NCI-H226 (cell line): ENCODE measurements at places on chromosomes 5 and 9.

- no peak for DNase-seq
These were observed 34.7 kb downstream of the SLC6A7 start for GRCh38 chr5:150224483-150225027.

GRCh38 chr9:27482709-27483108 is 41.4 kb upstream of the IFNK start:
- DNase-seq: no peak

DNA sequence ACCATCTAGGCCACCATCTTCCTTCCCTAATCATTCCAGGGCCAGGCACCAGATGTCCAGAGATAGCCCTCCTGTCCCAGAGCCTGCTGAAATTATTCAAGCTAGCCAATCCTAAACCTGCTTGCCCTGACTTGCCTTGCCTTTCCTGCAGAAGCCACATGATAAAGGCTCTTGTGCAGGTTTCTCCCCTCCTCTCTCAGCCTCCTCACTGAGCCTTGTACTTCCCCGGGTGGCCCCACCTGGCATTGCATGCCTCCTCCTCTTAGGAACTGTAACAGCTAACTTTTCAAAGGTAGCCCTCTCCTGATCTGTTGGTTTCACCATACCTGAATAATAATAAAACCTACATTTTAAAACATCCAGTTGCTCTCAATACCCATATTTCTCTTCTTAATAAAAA is 42.6 kb downstream of the DIRAS2 start:
- no peak for DNase-seq

GRCh38 chr5:178683783-178684182 is 46.7 kb downstream of the ZNF354A start:
- no peak for DNase-seq

- DNase-seq: no peak
These were observed 3.7 kb downstream of the PLAC8L1 start for GRCh38 chr5:146101646-146102045.

GRCh38 chr9:134391319-134392231 is 65.3 kb downstream of the RXRA start:
- DNase-seq: no peak

GRCh38 chr9:21081451-21081850 is 3.7 kb upstream of the IFNB1 start:
- DNase-seq: no peak

GRCh38 chr9:88826181-88826580 is 165.1 kb upstream of the S1PR3 start:
- no peak for DNase-seq

DNA sequence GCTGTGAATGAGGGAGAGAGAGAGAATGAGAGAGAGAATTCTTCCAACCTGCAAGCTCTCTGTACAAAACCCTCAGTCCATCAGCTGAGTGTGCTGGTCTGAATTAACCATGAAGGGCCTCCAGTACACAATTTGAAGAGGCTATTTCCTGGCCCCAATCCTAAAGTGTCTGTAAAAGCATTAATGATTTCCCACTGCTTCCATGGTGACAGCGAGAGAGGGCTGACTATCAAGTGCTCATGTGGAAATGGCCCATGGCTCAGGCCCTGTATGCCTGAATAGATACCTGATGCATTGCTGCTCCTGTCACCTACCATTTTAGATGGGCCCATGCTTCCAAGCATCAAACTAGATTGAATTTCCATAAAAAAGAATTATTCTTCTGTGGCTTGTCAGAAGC is 592.4 kb downstream of the KIF4B start:
- DNase-seq: no peak

GRCh38 chr9:81462801-81463200 is 226.5 kb downstream of the TLE1 start:
- no peak for DNase-seq

- DNase-seq: no peak
These were observed 21.0 kb downstream of the LARP1 start for GRCh38 chr5:154776167-154776566.

GRCh38 chr5:55073211-55073610 is 29.2 kb upstream of the GZMA start:
- DNase-seq: no peak

DNA sequence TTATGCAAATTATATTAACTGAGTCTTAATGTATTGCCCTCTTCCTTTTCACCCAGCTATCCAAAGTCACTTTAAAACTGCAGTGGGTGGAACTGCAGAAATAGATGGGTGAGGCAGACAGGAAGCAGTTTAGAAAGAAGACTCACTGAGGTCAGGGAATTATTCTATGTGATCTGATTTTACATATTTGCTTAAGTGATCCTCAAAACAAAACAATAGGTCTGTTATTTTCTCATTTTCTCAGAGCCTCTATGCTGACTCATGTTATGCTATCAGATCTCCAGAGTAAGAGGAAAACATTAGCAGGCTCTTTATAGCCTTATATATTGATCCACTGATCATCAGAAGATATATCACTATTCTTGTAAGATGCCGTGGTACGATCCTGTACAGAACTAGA is 63.5 kb downstream of the MRPS27 start:
- DNase-seq: no peak

DNA sequence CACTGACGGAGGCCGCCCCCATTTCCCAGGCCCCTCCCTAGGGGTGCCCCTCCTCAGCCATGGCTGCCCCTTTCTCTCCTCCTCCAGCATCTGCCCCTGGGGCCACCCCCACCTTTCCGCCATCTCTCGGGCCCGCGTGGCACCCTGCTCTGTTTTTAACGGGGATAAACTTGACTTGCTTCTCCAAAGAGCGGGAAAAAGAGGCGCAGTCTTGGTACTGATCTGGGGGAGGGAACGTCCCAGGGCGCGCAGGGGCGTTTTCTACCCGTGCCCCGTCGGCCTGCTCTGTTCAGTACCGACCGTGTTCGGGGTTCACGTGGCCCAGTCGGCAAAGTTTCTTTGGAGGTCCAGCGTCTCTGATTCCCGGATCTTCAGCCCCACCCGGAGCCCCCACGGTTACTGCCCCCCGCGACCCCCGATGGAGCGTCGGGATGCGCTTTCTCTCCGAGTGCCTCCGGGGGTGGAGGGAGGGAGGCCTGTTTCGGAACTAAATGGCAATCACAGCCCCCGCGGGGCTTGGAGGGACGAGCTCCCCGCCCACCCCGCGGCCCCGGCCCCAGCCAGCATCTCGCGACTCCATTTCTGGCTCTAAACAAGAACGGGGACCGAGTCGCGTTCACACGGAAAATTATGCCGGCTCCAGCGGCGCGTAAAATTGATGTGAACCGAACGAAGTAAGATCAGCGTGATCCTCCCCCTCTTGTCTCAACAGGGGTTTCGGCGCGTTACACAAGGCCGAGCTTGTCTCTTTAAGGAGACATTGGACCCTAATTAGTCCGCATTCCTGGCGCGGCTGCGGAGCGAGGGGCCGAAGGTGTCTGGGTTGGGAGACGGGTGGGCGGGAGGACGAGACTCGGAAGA is 1.1 kb upstream of the TLE4 start:
- DNase-seq: no peak

DNA sequence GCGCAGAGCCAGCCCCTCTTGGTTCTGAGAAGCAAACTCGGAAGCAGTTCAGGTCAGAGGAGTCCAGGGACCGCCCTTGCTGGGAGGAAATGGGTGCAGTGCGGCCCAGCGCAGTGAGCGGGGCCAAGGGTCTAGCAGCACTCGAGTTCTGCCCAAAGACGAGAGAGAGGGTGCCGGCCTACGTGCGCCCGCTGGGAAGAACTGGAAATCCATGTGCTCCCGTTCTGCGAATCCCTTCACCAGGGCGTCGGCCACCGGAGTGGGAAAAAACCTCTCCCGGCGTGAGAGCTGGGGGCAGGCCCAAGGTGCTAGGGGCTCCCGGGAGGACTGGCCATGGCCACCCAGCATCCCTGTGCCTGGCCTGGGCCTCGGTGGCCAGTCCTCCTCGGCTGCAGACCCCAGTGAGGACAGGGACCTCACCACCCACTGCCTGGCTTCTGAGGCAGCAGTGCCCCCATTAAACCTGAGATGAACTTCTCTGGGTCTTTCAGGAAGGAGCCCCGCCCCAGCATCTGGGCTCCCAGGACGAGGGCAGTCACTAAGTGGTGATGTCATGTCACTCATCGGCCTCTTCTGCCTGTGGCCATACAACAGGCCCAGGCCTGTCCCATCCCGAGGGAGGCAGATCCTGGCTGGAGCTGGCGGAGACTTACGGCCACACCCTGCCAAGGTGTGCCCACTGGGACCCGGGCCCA is 10.6 kb downstream of the TMEM250 start:
- no peak for DNase-seq

DNA sequence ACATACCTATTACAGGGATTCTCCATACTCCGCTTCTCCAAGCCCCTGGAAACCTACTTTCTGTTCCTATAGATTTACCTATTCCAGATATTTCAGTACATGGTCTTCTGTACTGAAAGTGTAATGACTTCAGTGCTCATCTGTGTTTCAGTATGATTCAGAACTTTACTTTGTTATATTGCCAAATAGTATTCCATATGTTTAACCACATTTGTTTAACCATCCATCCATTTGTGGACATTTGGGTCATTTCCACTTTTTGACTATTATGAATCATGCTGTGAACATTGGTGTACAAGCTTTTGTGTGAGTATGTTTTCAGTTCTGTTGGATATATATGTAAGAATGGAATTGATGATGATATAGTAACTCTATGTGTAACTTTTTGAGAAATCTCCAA is 188.9 kb downstream of the PDZD2 start:
- DNase-seq: no peak

GRCh38 chr9:84045481-84046097 is 65.0 kb downstream of the RMI1 start:
- no peak for DNase-seq

DNA sequence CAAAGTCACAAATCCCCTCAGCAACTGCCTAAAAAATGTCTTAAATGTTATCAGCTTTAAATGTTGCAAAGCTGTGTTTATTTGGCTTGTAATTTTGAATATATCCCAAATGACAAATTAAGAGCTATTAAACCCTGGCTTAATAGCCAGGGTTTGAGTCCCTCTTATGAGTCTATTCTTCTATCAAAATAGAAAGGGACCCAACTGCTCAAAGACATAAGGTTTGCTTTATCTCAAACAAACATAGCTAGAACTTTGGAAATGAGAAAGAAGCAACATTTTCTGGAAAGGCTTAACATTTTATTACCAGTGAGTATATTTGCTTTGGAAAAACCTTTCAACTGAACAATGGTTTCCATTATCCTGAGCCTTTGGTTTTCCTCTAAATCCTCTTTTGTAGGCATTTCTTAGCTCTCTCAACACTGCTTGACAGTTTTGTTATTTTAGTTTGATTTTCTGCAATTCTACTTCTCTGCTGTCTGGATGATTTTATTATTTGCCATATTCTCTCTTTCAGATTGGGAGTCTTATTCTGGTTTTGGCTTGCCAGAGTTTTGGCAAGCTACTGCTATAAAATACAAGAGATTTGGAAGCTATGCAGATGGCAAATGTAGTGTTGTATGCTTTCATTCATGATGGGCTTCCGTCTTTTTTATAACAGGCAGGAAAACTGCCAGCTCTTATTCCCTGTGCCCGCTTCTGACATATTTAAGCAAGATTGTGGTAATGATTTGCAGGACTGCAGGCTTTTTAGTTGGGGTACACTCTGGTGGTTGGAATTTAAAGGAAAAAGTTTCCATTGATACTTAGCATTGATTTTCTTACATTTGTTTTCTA is 734.9 kb downstream of the DTWD2 start:
- no peak for DNase-seq

- DNase-seq: no peak
These were observed 38.0 kb downstream of the WDR41 start for GRCh38 chr5:77454123-77454522.

DNA sequence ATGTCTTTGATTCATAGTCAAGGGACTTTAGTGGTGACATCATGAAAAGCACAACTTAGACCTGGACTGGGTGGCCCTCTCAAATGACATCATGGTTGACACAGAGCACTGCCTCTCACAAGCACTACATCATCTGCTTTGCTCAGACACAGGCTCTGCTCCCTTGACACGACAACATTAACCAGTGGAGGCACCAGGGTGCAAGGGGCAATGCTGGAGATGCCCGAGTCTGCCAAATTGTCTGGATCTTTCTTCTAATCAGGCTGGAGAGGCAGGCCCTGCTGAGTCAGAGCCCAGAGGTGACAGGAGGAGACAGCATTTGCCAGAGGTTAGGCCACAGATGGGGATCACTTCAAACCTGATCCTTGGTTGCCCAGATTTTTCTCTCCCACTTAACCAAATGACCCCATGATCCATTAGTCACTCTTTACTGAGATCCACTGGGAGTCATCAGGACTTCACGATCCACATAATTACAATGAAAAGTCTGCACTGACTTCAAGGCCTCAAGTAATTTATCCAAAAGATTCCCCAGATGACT is 174.4 kb downstream of the SLIT3 start:
- DNase-seq: peak; percentile 65

DNA sequence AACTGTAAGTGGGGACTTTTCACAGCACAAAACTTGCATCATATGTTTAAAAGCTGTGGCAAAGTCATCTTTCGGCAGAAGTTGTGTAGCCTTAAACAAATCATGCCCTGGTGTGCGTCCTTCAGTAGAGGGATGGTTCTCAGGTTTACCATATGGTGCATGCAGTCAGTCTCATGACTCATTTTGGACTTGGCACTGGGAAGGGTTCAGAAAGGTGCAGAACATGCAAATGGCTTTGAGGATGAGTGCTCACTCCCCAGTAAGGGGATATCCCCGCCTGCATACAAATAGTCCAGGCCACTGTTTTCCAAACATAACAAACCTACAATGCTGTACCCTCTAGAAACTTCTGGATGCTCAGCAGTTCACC is 260.3 kb downstream of the NDUFS4 start:
- DNase-seq: no peak

DNA sequence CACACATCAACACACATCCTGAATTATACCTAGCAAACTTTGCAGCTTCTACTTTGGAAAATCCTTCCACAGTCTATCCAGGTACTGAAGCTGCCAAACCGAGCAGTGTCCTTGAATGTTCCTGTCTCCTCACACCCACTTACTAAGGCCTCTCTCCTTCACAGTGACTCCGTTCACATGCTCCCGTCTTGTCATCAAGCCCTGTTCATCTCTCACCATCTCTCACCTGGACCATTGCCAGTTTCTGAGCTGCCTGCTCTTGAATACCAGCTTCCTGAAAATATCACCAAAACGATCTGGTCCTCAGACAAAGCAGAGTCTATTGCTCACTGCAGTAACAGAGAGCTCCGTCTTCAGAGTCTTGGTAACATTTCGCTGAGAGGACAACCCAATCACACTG is 57.4 kb downstream of the GCNT1 start:
- no peak for DNase-seq

DNA sequence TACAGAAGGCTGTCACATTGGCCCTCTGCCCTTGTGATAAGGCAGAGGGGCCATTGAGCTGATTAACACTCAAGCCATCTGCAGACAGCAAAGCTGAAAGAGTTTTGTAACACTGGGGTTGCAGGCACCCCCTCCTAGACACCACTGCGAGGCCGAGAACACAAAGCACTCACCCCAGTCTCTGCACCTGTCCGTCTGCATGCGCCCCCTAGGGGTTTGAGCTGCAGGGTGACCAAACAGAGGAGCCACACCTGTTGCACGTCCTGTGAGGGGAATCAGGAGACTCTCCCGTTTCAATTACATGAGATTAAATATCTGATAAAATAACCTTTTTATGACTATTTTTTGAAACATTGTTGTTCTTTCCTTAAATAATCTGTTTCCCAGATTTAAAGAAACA is 1180.4 kb downstream of the CDH9 start:
- DNase-seq: no peak

- peak; percentile 35 for DNase-seq
These were observed 17.5 kb downstream of the TNIP1 start for GRCh38 chr5:151063142-151063989.
